Sciatic nerve (tissue), 2 donors: ENCODE measurements at places on chromosomes 7 and 10. TPM values are rescaled to one million over a fixed set of nuclear protein-coding genes. Genes with fewer than 3 reads are reported as not detected.

DNA sequence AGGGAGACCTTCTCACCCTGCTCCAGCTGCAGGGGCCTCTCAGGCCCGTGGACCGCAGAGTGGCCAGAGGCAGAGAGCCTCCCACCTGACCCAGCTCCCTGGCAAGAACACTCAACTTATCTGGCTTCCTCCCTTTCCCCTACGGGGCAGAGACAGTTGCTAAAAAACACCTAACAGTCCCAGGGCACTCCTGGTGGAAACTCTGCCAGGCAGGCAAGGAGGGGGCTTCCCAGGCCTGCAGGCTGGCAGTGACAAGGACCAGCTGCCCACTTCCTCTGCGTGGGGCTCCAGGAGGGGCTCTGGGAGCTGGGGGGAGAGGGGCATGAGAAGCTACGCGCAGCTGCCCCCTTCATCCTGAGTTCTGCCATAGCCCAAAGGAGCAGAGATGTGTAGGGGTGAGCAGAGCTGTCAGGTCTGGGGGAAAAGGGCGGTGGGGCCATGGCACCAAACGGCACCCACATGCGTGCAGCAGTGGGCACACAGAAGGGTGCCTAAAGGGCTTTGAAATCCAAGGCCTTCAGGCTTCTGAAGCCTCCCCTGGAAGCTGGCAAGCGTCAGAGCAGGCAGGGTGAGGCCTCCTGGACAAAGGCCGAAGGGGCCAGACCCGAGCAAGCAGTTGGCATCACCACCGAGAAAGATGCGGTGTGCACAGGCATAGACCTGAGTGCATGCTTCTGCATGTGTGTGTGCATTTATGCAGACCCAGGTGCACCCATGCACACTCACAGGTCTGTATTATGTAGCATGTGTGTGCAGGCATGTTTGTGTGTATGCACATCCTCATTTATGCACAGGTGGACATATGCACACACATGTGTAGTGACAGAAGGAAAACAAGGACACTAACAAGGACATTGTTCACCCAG is 14.4 kb downstream of the SPOCK2 start:
- no peak for DNase-seq

Gene CYP2E1
- 5.7 TPM for total RNA-seq

Gene OR2A42
- 0.27 TPM for total RNA-seq

- no peak for DNase-seq
Measured at GRCh38 chr10:52472406-52473146, 158.5 kb downstream of the DKK1 start.
